ENCODE measurements at places on chromosomes 13 and 19.
A peak's percentile ranks its signal among the peaks of the same experiment; 100 is the strongest.

DNA sequence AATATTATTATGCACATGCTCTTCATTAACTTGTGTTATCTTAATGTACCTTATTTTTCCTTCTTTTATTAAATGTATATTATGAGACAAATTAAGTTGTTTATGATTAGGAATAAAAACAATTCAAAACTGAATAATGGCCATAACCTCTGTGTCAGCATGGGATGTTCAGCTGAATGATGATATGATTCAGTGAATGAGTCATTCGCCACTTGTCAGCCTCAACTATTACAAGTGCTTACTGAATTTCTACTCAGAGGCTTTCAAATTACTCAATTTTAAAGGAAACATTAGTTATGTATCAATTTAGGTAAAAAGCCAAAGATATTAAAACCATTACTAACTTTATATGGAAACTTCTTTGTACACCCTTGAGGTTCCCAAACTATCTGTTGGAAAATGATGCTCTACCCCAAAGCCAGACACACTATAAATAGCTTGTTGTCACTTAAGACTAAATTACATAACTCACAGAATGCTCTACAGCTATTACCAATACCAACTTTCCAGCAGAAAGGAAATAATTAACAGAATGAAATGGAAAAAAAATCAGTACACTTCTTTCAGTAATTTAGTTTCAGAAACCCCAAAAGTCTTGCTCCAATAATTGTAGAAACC lies 14.4 kb downstream of the LIG4 start:
- DNase-seq: no peak

DNA sequence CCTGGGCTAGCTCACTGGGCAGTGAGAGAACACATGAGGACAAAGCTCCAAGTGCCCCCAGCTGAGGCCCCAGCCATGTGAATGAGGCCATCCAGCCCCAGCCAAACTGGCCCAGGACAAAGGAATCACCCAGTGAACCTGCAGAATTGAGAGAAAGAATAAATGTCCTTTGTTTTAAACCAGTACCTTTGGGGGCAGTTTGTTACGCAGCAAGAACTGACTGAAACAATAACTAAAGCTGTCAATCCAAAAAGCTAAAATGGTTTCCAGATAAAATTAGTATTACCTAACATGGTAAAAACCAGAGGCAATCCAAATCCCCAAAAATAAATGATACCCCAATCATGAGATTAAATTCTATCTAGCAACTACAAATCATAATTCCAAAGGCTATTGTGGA lies 69.6 kb downstream of the ZNF557 start:
- no peak for DNase-seq

- DNase-seq: no peak
These were observed 240.9 kb downstream of the LIG4 start for GRCh38 chr13:107974409-107974808.

DNA sequence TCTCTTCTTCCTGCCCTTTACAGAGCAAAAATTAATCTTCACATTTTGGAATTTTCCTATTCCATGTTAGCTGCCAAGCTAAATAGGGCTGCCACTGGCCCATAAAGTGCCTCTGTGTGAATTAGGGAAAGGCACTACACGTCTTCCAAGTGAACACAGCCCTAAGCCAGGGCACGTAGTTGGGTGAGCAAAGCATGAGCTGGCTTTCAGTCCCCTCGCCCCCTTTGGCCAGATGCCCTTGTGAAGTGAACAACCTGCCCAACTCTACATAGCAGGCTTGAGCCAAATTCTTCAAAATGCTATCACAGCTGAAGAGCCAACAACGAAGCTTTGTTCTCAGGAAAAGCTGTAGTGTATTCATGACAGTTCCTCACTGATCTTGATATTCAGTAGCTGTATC lies 213.1 kb downstream of the OXGR1 start:
- no peak for DNase-seq

DNA sequence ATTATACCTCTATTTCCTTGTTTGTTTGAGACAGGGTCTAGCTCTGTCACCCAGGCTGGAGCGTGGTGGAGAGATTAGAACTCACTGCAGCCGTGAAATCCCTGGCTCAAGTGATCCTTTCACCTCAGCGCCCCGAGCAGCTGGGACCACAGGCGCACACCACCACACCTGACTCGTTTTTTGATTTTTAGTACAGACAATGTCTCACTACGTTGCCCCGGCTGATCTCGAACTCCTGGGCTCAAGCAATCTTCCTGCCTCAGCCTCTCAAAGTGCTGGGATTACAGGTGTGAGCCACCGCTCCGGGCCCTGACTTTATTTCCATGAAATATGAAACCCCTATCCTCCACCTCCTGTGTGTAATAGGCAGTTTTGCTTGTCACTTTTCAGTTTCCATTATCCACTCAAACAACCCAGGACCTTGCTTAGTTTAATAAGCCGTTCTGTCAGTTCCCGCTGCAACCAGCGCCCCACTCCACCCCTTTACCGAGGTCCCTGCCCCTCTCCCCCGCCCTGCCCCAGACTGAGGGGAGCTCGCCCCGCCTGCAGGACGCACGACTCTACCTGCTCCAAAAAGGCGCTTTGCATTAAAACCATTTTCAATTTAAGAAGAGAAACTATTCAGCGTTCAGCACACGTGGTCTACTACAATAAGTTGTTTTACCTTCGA lies 16.9 kb downstream of the ZNF816 start:
- DNase-seq: peak; percentile 63

- peak; percentile 15 for DNase-seq
These were observed 231.0 kb upstream of the IRS2 start for GRCh38 chr13:110017379-110017778.

DNA sequence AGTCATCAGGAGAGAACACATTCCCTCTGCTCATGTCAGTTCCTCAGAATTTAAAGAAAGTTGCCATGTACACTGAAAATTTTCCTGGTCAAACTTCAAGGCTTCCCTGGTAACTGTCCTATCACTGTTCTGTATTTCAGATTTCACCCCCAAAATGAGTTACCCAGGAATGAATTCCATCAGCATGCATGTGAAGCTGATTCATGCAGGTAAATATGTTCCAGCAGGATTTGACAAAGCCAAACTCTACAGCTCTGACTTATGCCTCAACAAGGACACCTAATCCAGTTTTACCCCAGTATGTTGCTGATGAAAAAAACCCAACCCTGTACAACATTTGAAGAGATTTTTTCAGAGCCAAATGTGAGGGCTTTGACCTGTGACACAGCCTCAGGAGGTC lies 21.5 kb downstream of the LIG4 start:
- no peak for DNase-seq

DNA sequence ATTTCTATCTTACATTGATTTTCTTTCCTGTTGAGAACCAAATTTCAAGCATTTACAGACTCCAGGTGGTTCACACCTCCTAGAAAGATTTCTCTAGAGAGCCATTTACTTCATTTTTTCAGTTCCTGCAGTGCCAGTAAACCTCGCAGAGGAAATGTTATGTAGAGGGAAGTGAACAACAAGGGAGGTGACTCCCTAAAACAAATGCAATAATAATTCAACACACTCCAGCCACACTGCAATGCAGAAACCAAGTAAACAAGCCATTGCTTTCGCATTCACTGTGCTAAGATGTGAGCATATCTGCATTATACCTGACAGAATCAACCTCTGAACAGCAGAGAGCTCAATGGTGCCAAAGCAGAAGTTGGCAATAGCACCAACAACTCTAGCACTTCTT lies 215.1 kb downstream of the RBM26 start:
- DNase-seq: no peak

GRCh38 chr19:1990230-1991017 lies 25.1 kb downstream of the BTBD2 start:
- no peak for DNase-seq
